ENCODE measurements at places on chromosomes 11 and 22.

DNA sequence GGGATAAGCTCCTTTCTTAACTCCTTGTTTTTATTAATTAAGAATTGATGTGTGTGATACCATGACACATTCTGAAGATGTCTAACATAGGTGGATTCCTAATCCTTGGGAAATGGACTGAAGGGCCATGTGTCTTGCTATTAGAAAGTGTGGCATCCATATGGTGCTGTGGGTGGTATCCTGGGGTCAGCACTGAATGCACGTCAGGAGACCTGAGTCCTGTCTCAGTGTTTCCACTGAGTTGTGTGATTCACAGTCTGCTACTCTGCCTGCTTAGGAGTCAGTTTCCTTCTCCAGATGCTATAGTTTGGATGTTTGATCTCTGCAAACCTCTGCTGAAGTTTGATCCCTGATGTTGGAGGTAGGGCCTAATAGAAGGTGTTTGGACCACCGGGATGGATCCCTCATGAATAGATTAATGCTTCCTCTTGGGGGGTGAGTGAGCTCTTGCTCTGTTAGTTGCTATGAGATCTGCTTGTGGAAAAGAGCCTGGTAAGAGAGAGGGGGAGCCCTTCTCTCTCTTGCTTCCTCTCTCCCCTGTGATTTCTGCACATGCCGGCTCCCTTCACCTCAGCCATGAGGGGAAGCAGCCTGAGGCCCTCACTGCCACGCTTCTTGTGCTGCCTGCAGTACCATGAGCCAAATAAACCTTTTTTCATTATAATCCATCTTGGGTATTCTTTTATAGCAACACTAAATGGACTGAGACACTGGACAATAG lies 666.5 kb downstream of the NTM start:
- DNase-seq = no peak

DNA sequence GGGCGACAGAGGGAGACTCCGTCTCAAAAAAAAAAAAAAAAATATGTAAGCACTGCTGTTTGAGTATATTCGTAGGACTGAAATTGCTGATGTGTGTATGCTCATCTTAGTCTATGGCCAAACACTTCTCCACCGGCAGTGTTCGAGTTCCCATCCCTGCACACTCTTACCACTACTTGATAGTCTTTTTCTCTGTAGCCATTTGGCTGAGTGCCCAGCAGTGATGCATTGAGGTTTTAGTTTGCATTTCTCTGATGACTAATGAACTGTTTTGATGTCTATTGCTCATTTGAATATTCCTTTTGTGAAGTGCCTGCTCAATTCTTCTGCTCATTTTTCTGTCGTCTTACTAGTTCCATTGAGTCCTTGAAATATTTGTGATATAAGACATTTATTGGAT lies 1.9 kb downstream of the TIRAP start:
- no peak for DNase-seq

- no peak for DNase-seq
Measured at GRCh38 chr11:64649291-64649697, 58.3 kb downstream of the SLC22A12 start.

DNA sequence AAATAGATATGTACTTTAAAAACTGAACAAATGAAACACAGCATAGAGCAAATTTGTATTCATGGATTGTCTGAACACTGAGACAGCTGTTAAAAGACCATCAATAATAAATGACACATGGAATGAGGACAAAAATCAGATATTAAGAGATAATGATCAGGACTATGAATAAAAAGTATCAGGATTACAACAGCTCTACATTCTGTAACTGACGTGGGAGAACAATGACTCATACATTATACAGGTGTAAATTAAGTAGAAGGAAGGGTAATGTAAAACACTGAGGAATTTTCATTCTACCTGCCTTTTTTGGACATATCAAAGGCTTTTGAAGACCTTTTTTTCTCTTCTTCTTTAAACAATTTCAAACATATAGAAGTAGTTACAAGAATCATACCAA lies 310.9 kb upstream of the ANO3 start:
- DNase-seq = no peak

DNA sequence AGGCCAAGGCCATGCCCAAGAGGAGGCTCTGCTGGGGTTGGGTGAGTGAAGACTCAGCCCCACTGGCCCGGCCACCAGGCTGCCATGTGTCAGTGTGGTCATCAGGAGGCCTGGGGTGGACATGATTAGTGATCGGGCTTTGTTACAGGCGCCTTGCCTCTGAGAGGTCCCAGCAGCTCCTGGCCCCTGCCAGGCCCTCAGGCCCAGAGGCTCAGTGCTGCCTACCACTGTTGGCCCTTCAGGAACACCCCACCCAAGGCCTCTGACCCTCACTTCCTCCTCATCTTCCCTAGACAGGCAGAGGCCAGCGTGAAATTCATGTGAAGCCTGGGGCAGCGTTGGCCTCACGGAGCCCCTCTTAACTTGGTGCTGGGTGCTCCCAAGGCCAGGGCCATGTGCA lies 2.2 kb downstream of the MRPL23 start:
- DNase-seq = peak; percentile 29

- no peak for DNase-seq
Measured at GRCh38 chr11:28999620-29000019, 891.4 kb downstream of the METTL15 start.

DNA sequence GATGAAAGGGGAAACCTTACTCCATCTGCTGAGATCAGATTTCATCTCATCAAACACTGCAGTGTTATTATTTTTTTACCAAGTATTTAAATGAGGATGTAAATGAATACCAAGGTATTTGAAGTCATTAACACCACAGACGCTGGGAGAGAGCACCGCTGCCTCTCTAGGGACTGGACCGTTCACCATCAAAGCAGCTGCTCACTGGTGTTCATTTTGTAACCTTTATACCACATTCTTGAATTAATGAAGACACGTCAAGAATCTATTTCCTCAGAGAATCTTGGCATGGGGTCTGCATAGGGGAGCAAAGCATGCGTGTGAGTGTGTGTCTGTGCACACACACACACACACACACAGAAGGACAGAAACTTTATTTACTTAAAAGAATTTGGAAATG lies 15.6 kb downstream of the SIAE start:
- no peak for DNase-seq

GRCh38 chr11:14953904-14954303 lies 18.2 kb downstream of the CALCA start:
- no peak for DNase-seq

- no peak for DNase-seq
Measured at GRCh38 chr11:111696556-111696955, 69.6 kb downstream of the PPP2R1B start.

GRCh38 chr11:94853836-94854235 lies 85.7 kb downstream of the AMOTL1 start:
- DNase-seq = no peak

- peak; percentile 71 for DNase-seq
Measured at GRCh38 chr22:37560608-37561211, 430 bp downstream of the CDC42EP1 start.

DNA sequence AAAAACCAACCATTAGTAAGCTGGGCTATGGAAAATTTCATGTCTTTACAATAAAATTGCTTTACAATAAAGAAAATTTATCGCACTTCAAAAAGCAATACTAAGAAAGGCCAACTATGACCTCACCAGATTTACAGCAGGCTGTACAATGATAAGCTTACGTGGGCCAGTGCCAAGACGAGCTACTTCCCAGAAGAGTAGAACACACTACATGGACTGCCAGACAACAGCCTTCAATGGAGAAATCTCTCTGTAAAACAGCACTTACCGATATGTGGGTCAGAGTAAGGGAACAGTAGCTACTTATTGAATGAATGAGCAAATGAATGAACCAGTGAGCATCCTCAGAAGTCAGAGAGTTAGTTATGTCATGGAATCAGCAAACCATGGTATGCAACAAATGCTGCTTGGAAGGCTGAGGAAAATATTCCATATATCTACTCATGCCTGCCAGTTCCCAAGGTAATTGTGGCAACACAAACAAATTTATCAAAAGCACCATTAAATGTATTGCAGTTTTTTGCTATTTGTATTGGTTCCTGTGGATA lies 74.4 kb downstream of the SLC36A4 start:
- DNase-seq = peak; percentile 68

DNA sequence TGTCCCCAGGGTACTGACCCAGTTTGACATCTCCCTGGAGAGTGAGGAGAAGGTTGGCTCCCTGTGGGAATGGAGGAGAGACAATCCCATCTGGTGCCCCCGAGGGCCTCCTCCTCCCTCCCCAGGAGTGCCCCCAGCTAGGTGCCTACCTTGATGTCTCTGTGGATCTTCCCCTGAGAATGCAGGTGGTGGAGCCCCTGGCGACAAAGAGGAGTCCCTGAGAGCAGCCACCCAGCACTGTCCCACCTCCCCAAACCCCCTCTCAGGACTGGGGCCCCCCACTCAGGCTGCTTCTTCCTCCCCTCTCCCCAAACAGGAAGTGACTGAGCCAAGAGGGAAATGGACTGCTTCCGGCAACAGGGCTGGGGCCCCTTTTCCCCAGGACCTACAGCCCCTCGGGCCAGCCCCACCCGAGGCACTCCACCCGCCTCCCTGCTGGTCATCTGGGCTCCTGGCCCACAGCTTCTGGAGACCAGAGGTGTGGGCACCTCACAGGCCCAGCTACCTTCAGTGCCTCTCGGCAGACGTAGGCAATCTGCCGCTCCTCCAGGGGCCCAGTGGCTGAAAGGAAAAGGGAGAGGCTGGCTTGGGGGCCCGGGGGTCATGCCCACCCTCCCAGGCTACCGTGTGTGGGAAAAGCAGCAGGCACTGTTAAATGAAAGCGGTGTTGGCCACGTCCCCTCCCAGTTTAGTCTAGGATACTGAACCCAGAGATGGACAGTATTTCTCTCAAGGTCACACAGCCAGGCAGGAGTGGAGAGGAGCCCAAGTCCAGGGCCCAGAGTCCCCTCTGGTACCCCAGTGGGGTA lies 1.2 kb downstream of the MAP4K2 start:
- DNase-seq = no peak

- peak; percentile 20 for DNase-seq
Measured at GRCh38 chr22:49765951-49766350, 61.7 kb downstream of the BRD1 start.

DNA sequence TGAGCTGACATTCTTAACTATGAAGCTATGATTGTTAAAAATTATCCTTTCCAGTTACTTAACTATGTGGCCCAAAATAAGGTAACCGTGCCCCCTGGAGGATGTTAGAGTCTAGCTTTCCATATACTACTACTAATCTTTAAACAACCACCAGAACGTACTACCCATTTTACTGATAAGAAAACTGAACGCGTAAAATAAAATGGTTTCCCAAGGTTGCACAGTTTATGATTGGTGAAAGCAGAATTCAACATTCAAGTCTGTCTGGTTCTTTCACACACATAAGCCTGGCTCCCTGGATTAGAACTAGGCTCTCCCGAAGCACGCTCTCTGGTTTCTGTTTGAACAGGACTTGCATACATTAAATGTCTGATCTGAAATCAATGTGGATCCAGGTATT lies 437.8 kb upstream of the CCDC90B start:
- DNase-seq = no peak

- no peak for DNase-seq
Measured at GRCh38 chr11:66291706-66292542, at the start of gene TMEM151A. Gene TMEM151A (plus strand): TSS chr11:66291894. CDS start chr11:66292014, 120 bp downstream.

DNA sequence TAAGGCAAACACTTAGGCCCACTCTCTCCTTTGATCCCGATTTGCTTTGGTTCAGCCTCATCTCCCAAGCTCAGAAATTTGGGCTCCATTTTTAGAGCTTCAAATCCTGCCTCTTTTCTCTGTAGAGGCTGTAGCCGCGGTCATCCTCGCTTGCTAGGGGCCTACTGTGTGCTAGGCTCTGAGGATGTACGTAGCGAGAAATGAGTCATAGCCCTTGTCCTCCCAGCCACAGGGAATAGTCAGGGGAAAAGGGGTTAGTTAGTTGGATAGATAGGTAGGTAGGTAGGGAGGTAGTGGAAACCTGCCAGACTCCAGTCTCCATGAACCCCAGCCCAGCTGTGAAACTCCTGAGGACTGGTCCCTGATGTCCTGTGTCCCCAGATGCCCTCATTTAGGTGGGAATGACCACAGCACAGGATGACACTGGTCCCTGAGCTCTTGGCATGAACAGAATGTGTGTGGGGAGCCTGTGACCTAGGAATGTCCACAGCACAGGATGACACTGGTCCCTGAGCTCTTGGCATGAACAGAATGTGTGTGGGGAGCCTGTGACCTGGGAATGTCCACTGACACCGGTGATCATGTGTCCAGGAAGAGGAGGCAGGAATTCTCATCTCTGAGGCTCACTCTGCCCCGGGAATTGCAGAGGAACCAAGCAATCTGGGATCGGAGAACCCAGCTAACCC lies 21.4 kb upstream of the HMOX1 start:
- no peak for DNase-seq

DNA sequence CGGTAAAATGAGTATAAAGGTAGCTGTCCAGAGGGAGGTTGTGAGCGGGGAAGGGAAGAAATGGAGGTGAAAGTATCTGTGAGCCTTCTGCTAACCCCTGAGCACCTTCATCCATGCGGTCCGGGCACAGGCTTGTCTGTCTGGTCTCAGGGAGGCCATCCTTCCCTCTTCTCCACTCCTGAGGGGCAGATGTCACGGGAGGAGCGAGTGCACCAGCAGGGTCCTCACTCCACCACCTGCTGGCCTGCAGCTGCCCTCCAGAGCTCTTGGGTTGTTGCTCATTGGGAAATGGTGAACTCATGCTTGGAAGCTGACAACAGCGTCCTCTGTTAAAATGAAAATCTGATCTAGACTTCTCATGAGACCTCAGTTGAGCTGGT lies 33.8 kb upstream of the WNT11 start:
- DNase-seq = peak; percentile 20

- no peak for DNase-seq
Measured at GRCh38 chr11:65506290-65506771, 7.5 kb downstream of the MALAT1 start.

DNA sequence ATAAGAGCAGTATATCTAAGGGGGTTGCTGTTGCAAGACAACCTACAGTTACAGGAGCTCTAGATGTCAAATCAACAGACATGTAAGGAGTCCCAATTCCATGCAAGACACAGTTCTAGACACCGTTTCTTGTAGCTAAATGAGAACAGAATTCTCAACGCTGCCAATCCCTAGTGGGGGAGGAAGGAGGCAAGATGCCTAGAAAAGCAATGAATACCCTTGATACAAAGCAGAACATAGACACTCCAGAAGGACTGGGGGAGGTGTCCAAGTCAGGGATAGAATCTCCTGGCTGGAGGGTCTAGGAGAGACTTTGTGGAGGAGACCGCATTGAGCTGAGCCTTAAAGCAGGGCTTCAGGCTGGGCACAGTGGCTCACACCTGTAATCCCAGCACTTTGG lies 280.2 kb downstream of the BUD13 start:
- DNase-seq = no peak

DNA sequence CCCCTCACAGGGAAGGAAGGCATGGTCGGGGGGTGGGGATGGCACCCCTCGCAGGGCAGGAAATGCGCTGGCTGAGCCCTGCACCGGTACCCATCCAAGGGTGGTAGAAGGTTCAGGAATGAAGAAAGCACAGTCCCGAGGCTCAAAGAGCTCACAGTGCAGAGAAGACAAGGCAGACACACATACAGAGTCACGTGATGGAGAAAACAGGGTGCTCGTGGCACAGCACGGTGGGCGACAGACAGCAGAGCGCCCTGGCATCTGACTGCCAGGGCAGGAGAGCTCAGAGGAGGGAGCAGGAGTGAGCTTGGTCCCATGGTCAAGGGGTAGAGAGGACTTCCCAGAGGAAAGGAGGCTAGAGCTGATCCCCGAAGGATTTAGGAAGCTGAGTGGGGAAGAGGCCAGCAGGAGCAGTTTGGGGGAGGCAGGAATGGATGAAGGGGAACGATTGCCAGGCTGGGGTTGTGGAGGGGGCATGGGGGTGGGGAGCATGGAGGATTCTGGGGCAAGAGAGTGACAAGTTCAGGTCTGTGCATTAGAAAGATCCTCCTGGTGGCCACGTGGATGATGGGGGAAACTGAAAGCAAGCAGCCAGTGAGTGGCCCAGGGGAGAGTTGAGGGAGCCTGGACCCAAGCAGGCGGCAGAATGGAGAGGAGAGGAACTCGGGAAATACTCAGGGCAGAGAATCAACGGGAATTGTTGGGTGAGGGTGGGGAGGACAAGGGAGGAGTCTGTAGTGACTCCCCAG lies 43.9 kb downstream of the PDE2A start:
- DNase-seq = no peak

Measured in left ventricle myocardium superior (tissue), 1 donor.